Right kidney (tissue), 9 donors: ENCODE measurements at places on chromosomes 11 and 22.
A peak's percentile ranks its signal among the peaks of the same experiment; 100 is the strongest.

- no peak for DNase-seq
Observed at GRCh38 chr11:119977561-119977860, 160.4 kb downstream of the TRIM29 start.

GRCh38 chr11:10443152-10443551, 11.9 kb upstream of the AMPD3 start:
- no peak for DNase-seq

DNA sequence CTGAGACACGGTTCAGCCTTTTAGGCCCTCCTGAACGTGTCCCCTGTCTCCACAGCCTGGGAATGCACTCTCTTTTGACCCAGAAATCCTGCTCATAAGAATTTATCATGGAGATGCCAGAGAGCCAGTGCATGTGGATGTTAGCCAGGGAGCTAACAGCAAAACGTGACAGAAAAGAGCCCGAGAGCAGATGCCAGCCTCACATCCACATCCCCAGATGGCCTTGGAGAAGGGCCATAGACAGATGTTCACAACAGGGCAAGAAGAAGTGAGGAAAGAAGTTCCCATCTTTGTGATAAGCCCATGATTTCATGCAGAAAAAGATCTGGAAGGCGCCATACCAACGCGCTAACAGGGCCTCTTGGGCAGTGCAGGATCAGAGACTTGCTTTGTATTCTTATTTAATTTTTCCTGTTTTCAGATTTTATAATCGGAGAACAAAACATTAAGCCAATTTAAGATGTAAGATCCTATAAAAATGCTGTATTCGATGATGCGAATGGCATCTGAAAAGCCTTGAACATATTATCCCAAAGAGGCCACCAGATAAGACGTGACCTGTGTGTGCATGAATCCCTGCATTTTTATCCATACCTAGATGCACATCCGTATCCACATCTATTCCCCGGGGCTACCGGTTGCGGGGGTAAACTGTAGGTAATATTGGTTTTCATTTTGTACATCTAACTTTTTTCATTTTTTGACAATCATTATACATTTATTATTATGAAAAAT, 48.7 kb downstream of the IGLL5 start:
- DNase-seq: no peak

GRCh38 chr11:110069158-110069737, 23.9 kb upstream of the ZC3H12C start:
- no peak for DNase-seq

- no peak for DNase-seq
Observed at GRCh38 chr11:131977231-131977630, 606.8 kb downstream of the NTM start.

DNA sequence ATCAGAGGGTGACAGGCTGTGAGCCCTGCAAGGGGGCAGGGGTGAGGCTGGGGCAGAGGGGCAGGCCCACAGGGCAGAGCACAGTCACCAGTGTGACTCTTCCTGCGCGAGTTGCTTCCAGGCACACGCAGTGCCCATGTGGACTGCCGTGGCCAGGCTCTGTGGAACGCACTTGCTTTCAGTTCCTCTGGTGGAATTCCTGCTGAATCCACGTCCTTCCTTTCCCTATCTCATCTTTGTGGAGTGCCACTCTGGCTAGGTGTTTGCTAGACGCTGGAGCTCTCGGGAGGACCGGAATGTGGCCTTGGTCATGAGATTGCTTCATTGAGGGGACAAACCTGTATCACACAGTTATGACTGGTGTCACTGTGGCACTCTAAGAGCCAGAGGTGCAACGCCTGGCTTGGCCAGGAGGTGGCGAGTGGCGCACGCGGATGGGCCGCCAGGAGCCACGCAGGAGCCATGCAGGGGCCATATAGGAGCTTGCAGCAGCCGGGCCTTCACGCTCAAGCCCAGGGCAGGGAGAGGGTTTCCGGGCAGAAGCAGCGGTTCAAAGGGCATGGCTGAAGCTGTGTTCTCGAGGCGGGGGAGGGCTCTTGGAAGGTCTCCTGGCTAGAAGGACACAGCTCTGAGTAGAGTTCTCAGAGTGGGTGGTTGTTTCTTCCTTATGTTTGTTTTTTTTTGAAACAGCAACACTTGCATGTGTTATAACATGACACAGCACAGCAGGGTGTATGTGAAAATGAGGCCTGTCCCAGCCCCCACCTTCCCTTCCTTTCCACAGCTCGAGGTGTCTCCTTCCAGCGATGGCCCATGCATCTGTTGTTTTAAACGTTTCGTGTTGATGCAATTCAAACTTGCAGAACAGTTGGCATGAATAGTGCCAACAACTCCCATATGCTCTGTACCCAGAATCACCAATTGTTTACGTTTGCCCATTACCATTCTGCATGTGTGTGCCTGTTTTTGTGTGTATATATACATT, 36.2 kb downstream of the TBC1D22A start:
- DNase-seq: peak; percentile 68

GRCh38 chr22:20112623-20113511, 3.0 kb upstream of the RANBP1 start:
- no peak for DNase-seq

- DNase-seq: no peak
Observed at GRCh38 chr11:64220798-64221197, 5.2 kb downstream of the TRPT1 start.

GRCh38 chr11:60926500-60926899, 2.2 kb downstream of the TMEM132A start:
- no peak for DNase-seq

DNA sequence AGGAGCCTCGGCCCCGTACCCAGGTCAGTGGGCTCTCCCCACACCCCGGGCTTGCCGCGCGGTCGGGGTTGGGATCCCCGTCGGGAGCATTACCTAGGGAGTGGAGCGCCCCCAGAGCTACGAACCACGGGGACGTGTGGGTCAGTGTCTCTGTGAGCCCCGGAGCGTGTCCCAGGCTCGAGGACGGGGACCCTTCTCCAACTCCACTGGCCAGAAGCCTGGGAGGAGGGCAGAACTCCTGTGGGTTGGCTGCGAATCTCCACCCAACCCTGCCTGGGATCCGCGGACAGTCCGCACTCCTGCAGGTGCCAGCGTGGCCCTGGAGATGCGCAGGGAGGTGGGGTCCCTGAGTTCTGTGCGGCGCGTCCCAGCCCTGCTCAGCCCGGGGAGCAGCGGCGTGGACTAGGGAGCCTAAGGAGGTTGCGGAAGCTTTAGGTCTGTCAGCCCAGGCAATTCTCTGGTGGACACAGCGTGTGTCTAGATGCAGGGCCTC, 346 bp downstream of the PPFIBP2 start:
- DNase-seq: no peak

- DNase-seq: no peak
Observed at GRCh38 chr22:39522567-39523300, 2.4 kb downstream of the ATF4 start.

DNA sequence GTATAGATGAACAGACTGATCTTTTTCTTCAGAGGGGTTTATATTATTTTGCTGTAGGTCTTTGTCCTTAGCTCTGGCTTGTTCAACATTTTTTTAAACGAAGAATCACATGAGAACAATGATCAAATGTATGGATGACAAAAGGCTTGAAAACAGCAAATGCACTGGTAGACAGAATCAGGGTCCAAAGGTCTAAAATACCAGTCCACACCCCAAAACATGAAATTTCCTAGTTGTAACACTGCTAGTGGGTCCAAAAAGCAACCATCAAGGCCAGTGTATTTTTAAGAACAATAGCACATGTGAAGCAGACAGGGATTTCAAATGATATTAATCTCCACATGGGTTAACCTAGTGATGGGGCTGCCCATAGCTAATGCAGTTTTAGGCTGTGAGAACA, 162.0 kb downstream of the SWAP70 start:
- no peak for DNase-seq

DNA sequence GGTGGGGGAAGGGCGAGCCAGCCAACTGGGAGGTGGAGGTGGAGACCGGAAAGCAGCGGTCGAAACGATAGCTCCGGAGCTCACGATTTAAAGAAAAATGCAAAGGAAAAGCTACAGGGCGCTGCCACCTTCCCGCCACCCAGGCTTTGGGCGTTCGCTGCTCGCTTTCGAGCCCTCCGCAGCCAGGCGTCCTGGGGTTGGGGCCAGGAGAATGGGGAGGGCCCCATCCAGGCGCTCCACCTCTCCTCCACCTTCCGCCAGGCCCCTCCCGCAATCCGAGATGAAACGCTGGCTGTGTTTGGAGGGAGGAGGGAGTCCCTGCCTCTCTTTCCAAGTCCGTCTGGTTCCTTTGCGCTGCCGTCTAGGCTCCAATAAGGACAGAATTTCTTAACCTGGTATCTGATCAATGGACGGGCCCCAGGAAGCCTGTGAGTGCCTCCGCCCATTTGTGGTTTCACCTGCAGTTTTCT, 483 bp upstream of the ABTB2 start:
- peak; percentile 82 for DNase-seq

DNA sequence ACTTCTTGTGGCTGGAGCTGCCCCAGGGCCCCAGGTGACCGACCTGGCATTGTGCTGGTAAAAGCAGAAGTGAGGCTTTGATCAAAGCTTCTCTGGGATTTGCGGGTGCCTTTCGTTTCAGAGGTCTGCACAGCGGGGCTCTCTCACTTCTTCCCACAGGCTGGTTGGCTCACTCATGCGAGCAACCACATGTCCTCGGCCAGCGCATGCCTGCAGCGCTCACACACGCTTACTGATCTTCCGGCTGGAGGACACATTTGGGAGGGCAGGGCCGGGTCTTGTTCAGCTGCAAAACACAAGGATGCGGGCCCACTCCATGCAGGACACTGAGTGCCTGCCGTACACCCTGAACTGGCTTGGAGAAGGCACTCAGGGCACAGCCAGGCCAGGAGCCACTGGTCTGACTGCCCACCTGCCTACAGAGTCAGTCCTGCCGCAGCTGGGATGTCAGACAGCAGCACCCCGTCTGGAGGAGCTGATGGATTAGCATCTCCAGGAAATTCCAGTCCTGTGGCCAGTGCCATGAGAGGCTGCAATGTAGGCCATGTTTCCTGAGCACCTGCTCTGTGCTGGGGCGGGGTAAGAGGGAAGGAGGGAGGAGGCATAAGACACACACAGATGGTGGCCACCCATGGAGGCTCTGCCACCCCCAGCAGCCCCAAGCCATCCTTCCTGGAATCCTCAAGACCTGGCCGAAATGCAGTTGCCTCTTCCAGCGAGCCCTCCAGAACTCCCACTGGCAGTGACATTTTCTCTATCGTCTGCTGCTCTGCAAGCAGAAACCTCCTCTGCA, 1383.2 kb downstream of the BRD1 start:
- no peak for DNase-seq

DNA sequence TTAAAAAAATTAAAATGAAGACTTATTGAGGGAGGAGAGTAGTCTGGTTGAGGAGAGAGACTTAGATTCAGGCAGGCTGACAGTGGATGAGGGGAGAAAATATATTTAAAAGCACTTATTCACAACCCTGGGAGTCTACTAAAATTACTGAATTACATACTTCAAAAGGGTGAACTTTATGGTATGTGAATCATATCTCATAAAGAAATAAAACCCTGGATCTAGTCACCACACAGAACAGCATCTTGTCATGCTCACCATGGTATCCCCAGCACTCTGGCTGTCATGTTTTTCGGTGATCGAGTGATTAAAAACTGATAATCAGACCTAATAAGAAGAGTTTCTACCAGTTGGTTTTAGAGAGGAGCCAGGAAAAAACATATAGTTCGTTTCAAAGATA, 11.0 kb downstream of the TEAD1 start:
- DNase-seq: no peak

DNA sequence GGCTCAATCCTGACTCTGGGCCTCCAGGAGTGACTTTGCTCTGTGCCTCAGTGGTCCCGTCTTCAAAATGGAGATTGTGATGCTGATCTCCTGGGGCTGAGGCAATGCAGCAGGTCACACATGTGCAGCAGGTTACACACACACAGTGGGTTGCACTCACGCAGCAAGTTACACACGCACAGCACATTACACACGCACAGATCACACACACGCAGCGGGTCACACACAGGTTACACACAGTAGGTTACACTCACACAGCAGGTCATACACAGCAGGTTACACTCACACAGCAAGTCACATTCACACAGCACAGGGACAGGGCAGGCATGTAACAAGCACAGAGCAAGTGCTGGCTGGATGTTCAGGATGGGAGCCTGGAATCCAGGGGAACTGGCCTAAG, 11.3 kb downstream of the C11orf24 start:
- no peak for DNase-seq

DNA sequence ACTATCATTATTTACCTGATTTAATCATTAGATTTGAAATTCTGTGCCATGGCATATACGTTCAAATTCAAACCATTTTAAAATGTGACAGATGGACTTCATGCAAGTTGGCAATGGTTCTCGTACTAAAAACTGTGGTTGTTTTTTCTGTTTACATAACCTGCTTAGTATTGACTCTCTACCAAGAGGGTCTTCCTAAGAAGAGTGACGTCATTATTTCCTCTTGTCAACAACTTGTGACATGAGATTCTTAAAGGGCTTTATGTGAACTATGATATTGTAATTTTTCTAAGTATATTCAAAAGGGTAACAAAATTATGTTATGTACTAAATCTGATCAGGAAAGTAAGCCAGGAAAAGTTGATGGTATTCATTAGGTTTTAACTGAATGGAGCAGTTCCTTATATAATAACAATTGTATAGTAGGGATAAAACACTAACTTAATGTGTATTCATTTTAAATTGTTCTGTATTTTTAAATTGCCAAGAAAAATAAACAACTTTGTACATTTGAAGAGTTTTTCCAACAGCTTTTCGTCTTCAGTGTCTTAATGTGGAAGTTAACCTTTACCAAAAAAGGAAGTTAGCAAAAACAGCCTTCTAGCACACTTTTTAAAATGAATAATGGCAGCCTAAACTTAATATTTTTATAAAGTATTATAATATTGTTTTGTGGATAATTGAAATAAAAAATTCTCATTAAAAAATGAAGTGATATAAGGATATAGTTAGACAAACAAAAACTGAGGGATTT, 87.0 kb downstream of the GRK3 start:
- no peak for DNase-seq

GRCh38 chr11:83697518-83697917, 411.4 kb upstream of the CCDC90B start:
- DNase-seq: no peak
